Caki2 (cell line): ENCODE measurements at places on chromosomes 7 and 10. TPM values are rescaled to one million over a fixed set of nuclear protein-coding genes. Genes with fewer than 3 reads are reported as not detected.

- DNase-seq: no peak
Measured at GRCh38 chr7:108618056-108618455, 48.4 kb downstream of the DNAJB9 start.

DNA sequence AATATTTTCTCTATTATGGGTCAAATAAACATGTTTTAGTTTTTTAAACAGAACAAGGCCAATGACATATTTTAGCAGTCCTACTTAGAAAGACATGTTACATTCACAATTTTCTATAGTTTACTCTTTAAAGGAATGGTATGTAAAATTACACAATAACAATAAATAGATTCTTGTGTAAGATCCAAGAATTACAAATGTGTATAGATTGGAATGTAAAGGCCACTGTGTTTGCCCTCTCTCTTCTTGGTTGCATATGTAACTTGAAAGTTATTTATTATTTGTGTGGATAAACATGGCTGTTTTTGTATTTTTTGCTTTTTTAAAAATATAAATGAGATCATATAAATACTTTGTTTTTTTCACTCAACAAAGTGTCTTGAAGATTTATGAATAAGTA lies 979.3 kb upstream of the CELF2 start:
- no peak for DNase-seq

DNA sequence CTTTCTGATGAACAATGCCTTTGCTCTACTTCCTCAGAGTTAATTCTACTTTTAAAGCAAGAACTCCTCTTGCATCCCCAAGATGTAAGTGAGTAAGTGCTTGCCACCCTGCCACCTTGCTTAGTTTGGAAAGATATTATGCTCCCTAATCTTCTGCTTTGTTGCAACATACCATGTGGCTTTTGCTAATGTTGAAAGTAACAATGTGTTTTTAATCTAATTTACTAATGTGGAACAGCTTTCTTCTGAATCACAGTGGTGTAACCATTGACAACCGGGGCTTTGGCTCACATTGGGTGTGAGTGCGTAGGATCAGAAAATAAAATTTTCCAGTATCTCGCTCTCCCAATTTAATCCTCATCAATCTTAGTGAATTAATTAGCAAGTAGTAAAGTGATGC lies 254.1 kb upstream of the PTER start:
- no peak for DNase-seq

GRCh38 chr7:87797798-87798403 lies 78.3 kb downstream of the SLC25A40 start:
- peak; percentile 60 for DNase-seq

- no peak for DNase-seq
Measured at GRCh38 chr10:128073890-128074289, 52.3 kb downstream of the MKI67 start.

DNA sequence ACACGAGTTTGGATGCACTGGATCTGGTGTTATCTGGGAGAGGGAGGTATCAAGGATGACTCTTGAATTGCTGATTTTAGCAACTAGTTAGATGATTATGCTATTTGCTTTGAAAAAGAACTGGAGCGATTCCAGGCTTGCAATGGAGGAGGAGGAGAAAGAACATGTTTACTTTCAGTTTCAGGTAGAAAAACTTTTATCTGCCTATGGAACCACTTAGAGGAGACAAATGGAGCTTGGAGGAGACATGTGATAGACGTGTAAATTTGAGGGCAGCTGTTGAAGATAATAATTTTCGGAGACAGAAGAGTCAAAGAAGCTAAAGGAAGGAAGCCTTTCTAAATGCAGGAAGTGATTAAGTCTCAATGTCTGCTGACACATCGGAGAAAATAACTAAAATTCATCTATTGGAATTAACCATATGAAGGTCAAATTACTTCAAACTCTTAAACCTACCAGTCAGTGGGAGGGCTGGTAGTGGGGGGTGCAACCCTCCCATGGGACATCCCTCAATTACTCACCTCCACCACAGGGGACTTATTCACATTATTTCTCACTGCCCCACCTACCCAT lies 56.4 kb upstream of the GNAI1 start:
- DNase-seq: no peak

GRCh38 chr7:54802841-54803240 lies 43.8 kb upstream of the SEC61G start:
- no peak for DNase-seq

- DNase-seq: no peak
Measured at GRCh38 chr7:67311901-67312300, 315.3 kb downstream of the TYW1 start.

- DNase-seq: no peak
Measured at GRCh38 chr10:20133669-20134189, 317.5 kb downstream of the PLXDC2 start.

CYP26C1 gene
- total RNA-seq: not detected in 2 replicates

SEMA4G gene
- total RNA-seq: 0.96 and 6.6 TPM in 2 replicates

DNA sequence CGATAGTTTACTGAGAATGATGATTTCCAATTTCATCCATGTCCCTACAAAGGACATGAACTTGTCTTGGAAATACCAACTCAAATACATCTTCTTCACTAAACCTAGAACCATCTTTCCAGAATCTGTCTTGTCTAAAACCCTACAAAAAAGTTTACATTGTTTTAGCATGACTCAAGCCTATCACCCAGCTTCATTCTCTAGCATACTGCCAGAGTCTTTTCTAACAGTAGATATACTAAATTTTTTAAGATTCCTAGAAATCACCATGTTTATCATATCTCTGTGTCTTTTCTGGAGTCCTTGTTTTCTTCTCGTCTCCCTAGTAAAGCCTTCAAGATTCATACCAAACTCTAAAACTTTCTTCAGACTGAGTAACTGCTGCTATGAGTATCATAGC lies 129.7 kb downstream of the SEMA3E start:
- DNase-seq: no peak

GRCh38 chr10:55750458-55750857 lies 610.6 kb downstream of the ZWINT start:
- DNase-seq: no peak

NOBOX gene
- not detected in 2 replicates for total RNA-seq

UTF1 gene
- total RNA-seq: not detected in 2 replicates

DNA sequence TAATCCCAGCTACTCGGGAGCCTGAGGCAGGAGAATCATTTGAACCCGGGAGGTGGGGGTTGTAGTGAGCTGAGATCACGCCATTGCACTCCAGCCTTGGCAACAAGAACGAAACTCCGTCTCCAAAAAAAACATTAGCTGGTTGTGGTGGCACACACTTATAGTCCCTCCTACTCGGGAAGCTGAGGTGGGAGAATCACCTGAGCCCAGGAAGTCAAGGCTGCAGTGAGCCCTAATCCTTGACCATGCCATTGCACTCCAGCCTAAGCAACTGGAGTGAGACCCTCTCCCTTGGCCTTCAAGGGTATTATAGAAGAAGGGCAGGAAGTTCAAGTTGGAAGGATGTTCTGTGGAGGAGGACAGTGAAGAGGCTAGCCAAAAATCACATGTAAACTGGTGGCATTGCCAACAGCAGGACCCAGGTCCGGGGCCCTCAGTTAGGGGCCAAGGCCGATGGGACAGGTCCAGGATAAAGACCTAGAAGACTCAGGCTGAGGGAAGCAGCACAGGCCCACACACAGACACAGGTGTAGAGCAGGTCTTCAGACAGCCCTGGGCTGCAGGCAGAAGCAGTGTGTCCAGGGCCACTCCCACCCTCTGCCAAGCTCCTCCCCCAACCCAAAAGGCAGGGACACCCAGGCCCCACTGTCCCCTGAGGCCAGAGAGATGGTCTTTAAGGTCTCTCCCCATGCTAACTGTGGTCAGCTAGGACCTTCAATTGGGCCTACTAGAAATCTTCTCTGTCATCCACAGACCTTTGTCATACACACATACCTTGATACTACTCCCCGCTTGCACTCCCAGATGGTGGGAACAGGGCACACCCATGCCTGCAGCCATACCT lies 8.4 kb upstream of the SAMD8 start:
- DNase-seq: no peak

- no peak for DNase-seq
Measured at GRCh38 chr10:50431133-50431532, 179.8 kb upstream of the ASAH2 start.

TACR2 gene
- total RNA-seq: not detected in 2 replicates

DNA sequence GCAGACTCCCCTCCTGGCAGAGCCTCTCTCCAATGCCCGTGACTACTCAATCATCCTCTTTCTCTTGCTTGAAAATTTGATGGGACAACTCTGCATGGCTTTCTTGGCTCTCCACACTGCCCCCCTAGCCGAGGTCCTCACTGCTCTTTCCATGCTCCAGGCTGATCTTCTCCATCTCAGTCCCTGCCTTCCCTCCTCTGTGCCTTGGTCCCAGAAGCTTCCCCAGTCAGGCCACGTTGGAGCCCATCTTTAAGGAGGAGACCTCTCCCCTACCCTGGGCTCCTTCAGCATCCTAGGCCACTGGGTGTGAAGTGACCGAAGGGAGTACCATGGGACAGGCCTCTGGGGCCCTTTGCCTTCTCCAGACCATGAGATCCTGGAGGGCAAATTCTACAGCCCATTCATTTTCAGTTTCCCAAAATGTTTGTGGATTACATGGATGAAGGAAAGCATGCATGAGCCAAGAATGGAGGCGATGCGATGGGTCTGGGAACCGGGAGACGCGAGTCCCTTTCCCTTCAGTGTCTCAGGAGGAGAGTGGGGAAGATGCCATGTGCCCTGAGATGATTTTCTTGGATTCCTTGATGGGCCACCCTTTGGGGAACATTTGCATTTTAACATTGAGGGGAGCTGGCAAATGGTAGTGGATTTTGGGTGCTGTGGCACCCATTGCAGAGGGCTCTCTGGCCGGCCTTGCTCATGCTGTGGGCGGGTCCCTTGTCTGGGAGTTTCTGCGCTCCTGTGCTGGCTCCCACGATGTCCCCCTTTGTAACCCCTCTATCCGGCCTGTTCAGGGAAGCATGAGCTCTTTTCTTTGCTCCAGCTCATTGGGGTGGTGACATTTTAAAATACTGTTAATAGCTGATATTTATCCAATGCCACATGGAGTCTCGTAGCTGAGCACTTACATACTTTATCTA lies 376.6 kb downstream of the RPS24 start:
- DNase-seq: no peak

FAM149B1 gene
- total RNA-seq: 11.1 and 11.5 TPM in 2 replicates

GRCh38 chr7:106870983-106871410 lies 5.9 kb downstream of the PIK3CG start:
- no peak for DNase-seq

- DNase-seq: peak; percentile 32
Measured at GRCh38 chr7:47502240-47502877, 79.6 kb downstream of the TNS3 start.

- DNase-seq: no peak
Measured at GRCh38 chr7:85090919-85091564, 95.8 kb downstream of the SEMA3D start.

MBL2 gene
- 0.17 TPM in 1 of 2 replicates, not detected in the other for total RNA-seq

DNA sequence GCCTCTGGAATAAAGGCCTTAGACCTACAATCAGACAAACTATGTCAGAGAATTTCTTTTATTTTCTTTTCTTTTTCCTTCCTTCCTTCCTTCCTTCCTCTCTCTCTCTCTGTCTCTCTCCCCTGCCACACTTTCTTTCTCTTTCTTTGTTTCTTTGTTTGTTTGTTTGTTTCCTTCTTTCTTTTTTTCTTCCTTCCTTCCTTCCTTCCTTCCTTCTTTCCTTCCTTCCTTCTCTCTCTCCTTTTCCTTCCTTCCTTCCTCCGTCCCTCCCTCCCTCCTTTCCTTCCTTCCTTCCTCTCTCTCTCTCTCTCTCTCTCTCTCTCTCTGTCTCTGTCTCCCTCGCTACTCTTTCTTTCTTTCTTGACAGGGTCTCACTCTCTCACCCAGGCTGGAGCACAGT lies 242.6 kb downstream of the GATA3 start:
- no peak for DNase-seq

DNA sequence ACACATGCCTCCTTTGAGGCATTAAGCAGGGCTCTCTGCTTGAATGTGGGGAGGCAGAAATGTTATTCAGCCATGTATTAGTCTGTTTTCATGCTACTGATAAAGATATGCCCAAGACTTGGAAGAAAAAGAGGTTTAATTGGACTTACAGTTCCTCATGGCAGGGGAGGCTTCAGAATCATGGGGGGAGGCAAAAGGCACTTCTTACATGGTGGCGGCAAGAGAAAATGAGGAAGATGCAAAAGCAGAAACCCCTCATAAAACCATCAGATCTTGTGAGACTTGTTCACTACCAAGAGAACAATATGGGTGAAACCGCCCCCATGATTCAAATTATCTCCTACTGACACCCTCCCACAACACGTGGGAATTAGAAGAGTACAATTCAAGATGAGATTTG lies 37.9 kb downstream of the ST7 start:
- no peak for DNase-seq

PDZD7 gene
- 0.51 and 5.3 TPM in 2 replicates for total RNA-seq

SORCS3 gene
- total RNA-seq: 0.10 TPM in 1 of 2 replicates, not detected in the other

- no peak for DNase-seq
Measured at GRCh38 chr10:5490032-5490431, 9.3 kb downstream of the CALML5 start.

DNA sequence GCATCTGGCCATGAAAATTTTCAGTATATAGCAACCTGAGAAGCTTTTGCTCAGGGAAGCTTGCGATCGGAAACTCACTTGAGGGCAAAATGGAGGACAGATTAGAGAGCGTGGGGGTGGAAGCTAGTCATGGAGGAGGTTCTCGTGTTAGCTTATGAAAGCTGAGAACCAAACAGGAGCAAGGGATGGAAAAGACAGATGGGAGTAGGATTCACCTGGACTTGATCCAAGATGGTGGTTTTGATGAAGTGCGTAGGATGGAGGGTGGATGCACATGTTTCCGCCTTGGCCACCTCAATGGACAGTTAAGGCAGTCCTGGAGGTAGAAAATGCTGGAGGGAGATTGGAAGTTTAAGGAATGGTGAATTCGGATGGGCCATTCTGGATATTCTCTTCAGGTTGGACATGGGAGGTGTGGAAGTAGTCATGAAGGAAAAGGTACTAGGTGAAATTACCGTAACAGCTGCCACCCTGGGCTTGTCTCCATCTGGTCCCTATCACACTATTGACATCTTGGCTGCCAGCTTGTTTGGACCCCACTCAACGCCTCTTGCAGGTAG lies 6.3 kb upstream of the C10orf95 start:
- DNase-seq: no peak

TRIM4 gene
- total RNA-seq: 15.5 and 19.3 TPM in 2 replicates

CHAT gene
- total RNA-seq: not detected in 2 replicates

DNA sequence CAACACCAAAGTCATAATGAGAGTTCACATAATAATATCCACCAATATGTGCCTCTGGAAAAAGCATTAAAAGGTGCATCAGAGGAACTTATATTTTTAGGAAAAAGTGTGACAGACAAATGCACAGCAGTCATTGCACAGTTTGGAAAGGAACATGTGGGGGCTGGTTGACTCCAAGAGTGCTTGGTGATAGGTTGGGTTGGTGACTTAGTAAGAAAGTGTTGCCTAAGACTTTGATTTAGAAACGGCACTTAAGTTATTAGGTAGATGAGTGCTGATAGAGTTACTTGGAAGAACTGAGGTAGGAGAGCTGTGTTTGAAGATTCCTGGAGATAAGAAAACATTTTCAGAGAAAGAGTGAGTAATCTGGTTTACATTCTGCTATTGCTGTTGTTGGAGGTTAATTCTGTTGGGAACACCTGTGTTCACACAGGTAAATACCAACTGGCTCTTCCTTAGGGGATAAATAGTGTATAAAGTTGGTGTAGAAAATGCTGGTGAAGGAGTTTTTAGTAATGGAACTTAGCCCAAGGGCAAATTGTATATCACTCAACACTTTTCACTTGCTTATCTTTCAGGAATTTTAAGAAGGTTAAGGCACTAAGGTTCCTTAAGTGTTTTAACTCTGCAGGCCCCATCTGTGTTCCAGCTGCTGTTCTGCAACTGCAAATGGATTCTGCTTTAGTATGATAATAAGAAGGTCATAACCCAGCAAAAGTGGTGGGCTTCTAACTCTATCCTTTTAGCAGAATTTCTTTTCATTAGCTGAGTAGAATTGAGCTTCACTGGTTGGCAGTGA lies 196.1 kb downstream of the NSUN6 start:
- no peak for DNase-seq

GRCh38 chr7:117772421-117772820 lies 100.8 kb downstream of the CTTNBP2 start:
- peak; percentile 46 for DNase-seq
